ENCODE measurements at places on chromosomes 12 and 14. TPM values are rescaled to one million over a fixed set of nuclear protein-coding genes. Genes with fewer than 3 reads are reported as not detected.

PKP2 gene
- total RNA-seq = 0.77 TPM

DAO gene
- not detected for total RNA-seq

MGAT4C gene
- 0.34 TPM for total RNA-seq

GNPTAB gene
- total RNA-seq = 3.8 TPM

HECTD4 gene
- 15.9 TPM for total RNA-seq

SLCO1C1 gene
- not detected for total RNA-seq

CLEC9A gene
- 0.90 TPM for total RNA-seq

PTCSC3 gene
- not detected for total RNA-seq

CLEC4C gene
- not detected for total RNA-seq

NRIP2 gene
- 2.4 TPM for total RNA-seq

TTC8 gene
- total RNA-seq = 20.9 TPM

HNRNPC gene
- 472 TPM for total RNA-seq

B4GALNT3 gene
- total RNA-seq = 3.8 TPM

SELPLG gene
- total RNA-seq = 1.5 TPM

IL22 gene
- total RNA-seq = not detected

TOMM20L gene
- total RNA-seq = 18.7 TPM

CFAP251 gene
- total RNA-seq = 15.3 TPM

SLC25A47 gene
- not detected for total RNA-seq
